Activated CD4-positive, alpha-beta T cell treated with anti-CD3 and anti-CD28 coated beads for 36 hours (primary cell): ENCODE measurements at places on chromosomes 7 and 10.

DNA sequence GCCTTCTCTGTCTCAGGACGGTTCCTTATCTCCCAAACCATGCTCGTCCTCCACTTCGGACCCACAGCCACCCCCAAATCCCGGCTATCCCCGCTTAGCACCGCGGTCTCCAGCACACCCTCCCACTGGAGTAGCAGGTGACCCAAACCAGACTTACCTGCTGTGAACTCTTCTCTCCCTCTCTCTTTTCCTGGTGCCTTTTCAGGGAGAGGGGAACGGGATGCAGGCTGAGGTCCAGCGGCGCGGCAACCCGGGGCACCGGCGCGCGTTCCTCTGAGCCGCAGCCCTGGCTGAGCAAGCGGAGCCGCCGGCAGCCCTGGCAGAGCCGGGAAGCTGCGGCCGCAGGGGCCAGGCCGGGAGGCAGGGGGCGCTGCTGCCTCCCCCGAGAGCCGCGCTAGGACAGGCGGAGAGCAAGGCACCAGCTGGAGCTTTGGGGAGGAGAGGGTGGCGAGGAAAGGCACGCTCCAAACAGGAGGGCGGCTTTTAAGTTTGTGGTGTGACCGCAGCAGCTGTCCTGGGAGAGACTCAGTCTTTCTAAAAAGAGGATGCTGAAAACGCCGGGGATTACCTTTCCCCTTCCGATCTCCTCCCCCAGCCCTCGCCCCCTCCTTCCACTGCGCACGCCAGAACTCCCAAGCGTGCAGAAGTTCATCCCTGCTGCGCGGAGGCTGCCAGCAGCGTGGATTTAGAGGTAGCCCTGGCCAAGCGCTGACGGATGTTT, at the start of gene SEMA3D:
Gene SEMA3D (minus strand): TSS at position 536 of the 721 bp plus-strand sequence. CDS start 65,165 bp downstream, outside the sequence.
- peak; percentile 56 for DNase-seq

- DNase-seq: peak; percentile 31
These were observed 9.6 kb downstream of the NFKB2 start for GRCh38 chr10:102405108-102405571.

DNA sequence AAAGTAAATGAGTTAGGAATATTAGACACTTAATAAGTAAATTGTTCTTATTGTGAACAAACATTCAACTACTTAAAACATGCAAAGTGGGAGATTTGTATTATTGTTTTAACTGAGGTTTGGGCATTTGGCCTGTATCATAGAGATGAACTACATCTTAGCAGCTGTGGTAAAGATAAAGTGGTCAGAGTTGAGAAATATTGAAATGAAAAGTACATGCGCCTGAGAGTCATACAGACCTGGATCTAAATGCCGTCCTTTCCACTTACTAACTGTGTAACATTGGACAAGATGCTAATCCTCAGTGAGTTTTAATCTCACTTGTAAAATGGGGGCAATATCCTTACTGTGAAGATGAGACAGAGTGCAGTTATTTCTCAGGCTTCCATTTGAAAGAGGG, 74.5 kb downstream of the KMT2E start:
- no peak for DNase-seq

DNA sequence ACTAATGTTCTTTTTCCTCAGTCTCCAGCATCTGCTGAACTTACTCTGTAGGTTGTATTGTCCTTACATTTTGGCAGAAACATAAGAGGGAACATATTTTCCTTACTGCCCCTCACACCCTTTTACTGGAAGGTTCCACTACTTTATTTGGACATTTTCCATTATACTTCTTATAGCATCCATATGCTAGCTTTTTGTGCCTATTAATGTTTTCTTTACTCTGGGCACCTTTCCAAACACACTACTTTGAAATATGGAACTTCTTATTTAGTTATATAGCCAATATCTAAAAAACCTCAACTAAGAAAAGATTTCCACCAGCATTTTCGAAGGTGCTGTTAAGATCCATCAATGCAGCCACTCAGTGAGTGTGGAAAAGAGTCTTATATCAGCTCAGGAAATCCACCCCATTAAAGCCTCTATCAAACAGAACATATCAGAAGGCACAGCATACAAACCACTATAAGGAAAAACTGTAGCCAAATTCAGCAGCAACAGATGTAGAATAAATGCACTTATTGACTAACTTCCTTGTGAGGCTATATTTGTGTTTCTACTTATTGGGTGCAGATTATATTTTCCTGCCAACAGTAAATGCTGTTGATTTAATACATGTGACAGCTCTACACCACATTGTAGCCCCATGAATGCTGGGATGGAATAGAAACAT, 272.5 kb upstream of the SEMA3E start:
- no peak for DNase-seq

DNA sequence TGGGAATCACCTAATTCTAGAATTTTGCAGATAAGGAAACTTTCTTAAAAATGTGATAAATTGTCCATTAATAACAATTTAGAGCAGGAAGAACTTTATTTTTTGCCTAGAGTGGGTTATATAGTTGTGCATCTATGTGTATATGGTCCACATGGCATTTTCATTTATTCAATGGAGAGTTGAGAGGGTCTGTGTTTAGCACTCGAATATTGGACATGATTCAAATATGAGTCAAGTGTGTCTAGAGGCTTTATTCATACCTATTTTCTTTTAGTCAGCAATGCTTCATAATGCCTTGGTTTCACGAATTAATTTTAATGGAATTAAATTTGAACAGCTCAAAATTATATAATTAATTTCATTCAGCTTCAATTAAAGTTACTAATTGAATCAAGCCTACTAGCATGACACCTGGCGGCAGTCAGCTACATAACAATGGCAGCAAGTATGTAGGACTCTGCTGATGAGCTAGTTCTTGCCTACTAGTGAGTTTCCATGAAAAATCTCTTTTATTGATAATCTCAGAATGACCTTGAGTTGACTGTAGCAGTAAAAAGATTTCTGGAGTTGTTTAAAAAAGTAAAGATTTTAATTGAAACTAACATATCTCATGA, 17.7 kb downstream of the MDFIC start:
- no peak for DNase-seq

GRCh38 chr10:115882021-115882420, 391.0 kb downstream of the GFRA1 start:
- no peak for DNase-seq

GRCh38 chr7:2711895-2712675, 24.1 kb downstream of the AMZ1 start:
- no peak for DNase-seq

- DNase-seq: no peak
These were observed 2.8 kb downstream of the AP1S1 start for GRCh38 chr7:101156866-101157589.

- no peak for DNase-seq
These were observed 1105.7 kb downstream of the REEP3 start for GRCh38 chr10:64626924-64627323.

DNA sequence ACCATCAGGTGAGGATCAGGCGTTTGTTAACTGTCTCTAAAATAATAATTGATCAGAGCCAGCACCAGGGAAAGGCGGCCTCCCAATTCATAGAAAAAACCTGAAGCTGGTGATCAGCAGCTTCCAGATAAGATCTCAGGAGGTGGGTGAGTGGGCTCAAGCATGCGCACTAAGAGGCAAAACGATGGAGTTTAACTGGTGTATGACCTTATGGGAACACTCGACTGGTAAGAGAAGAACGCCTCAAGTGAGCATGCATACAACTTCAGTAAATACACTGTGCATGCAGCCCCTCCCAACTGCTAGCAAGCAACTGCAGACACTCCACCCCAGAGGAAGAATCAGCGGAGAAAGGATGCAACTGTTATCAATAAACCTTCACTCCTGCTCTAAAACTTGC, 18.1 kb downstream of the RAPGEF5 start:
- no peak for DNase-seq

GRCh38 chr7:140625908-140626868, 14.4 kb downstream of the DENND2A start:
- DNase-seq: no peak

GRCh38 chr7:106590209-106590816, 70.6 kb downstream of the CCDC71L start:
- no peak for DNase-seq

- DNase-seq: no peak
These were observed 61.9 kb upstream of the EBF3 start for GRCh38 chr10:130025811-130026485.

- no peak for DNase-seq
These were observed 177.2 kb downstream of the BUB3 start for GRCh38 chr10:123331438-123331837.

DNA sequence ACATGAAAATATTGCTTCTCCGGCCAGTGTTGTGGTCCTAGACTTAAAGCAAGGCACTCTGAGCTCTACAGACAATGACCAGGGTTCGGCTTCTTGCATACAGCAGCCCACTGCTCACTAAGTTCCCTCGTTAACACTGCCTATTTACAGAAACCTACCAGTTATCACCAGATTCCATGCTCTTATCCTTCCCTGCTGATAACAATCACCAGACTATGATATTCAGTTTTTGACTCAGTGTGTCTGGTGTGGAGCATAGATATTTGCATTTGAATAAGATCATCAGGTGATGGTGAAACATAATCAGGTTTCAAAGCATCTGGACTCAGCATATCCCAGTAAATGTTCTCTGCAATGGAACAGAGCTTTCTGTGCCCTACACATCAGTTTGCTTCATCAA, 182.3 kb downstream of the SNX13 start:
- no peak for DNase-seq

GRCh38 chr10:68112837-68113236, 3.5 kb downstream of the MYPN start:
- DNase-seq: no peak

DNA sequence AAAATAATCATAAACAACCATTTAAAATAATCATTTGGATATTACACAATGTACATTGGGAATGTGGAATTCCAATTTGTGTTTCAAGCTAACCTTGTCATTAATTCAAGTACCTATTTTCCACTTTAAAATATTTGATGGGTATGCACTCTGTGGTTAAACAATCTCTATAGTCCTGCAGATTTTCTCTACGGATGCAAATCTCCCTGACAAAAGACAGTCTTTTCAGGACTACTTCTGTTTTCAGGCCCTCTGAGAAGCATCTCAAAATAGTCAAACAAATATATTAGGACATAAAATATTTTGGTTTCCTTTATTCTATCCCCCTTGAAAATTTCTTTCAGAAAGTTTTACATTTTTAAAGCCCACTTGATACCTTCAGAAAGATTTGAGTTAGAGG, 735.6 kb upstream of the MBL2 start:
- DNase-seq: no peak

DNA sequence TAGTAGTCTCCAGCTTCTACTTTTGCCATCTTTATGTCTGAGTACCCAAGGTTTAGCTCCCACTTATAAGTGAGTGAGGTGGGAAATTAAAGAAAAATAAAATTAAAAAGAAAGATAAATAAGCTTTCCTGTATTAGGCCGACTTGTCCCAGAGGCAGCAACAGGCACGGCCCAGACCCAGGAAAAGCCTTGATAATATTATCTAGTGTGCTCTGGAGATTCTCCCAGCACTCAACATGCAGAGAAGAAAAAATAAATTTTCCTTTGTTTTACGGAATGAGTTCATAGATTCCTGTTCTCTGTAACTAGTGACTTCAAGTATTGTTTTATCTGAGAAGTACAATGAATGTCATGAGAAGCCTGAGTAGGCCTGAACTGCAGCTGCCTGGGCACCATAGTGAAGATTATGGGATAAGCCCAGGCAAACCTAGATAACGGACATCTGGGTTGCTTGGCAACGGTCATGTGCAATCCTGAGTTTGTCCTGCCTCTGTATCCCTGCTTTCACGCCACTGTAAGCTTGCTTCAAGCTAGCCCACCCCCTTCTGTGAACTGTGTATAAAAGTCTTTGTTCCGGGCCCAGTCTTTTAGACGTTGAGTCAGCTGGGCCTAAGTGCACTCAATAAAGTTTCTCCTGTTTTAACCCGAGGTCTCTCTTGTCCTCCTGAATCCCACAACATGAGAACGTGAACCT, 6.4 kb downstream of the ATE1 start:
- no peak for DNase-seq

DNA sequence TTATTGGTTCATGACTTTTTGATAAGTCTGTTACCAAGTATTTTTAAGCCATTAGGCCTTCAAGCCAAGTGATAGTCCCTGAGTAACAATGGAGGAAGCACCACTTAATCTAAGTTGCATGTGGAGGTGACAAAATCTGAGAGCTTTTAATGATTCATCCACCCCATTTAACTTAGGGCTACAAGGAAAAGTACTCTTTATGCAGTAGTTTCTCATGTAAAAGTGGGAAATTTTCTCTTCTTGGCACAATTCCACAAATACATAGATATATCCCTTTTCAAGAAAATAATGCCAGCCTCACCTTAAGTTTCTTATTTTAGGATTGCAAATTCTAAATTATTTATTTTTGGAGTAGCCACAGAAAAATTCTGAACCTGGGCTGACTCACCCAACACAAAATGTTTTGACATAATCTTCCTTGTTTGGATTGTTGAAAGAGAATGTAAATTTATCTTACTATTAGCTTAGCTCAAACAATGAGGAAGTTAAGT, 85.7 kb downstream of the SUGCT start:
- DNase-seq: no peak

DNA sequence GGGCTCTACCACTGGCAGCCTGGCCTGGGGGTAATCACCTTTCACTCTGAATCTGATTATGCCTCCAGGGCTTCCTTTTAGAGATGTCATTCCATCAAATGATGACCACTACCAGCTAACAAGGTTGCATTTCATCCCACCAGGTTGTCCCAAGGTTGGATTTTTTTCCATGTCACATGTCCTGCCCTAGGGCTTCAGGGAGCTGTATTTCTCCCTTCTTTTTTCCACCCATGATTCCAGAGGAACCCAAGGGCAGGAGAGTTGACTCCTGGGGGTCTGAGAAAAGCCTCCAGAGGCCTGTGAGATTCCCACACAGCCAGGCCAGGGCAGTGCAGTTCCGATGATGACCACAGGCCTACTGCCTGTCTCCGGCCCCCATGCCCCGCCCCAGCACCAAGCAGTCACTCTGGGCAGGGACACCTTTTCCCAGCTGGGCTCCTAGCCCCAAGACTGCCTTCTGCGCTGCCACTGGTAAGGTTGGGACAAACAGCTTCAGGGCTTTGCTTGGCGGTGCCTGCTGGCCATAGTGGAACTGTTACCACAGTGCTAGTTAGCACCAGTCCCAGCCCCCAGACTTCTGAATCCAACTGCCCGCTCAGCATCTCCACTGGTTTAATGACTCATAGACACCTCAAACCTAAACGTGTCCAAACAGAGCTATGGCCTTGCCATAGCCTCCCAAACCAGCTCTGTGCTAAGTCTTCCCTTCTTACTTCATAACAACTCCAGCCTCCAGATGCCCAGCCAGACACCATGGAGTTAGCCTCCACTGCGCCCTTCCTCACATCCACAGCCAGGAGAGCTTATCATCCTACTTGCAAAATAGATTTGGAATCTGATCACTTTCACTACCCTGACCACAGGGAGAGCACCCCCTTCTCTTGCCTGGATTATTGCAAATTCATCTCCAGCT, 133.7 kb downstream of the ARHGAP22 start:
- no peak for DNase-seq
